Glutamatergic neuron (in vitro differentiated cells): ENCODE measurements at places on chromosomes 2 and 18.

DNA sequence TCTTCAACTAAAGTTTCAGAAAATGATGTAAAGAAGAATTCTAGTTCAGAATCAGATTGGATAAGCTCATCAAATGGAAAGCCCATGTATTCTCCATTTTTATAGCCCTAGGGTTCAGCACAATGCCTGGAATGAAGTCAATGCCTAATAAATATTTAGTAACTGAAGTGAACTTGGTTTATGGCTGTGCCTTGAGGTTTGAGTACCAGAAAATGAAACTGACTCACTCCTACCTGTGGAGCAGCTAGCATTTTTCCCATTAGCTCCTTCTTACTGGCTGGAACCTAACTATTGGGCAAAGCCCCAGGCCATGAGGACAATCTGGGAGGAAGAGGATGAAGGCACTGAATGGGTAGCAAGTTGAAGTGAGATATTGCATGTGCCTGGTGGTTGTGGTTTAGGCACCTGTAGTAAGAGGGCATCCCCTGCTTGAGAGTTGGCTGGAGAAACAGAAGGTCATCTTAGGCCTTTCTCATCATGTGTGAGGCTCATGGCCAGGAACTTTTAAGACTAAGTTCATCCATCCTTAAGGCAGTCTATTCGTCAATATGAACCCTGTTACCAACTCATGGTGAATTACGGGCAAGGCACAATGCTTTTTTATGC lies 85.0 kb upstream of the LYPD1 start:
- DNase-seq, result no peak

DNA sequence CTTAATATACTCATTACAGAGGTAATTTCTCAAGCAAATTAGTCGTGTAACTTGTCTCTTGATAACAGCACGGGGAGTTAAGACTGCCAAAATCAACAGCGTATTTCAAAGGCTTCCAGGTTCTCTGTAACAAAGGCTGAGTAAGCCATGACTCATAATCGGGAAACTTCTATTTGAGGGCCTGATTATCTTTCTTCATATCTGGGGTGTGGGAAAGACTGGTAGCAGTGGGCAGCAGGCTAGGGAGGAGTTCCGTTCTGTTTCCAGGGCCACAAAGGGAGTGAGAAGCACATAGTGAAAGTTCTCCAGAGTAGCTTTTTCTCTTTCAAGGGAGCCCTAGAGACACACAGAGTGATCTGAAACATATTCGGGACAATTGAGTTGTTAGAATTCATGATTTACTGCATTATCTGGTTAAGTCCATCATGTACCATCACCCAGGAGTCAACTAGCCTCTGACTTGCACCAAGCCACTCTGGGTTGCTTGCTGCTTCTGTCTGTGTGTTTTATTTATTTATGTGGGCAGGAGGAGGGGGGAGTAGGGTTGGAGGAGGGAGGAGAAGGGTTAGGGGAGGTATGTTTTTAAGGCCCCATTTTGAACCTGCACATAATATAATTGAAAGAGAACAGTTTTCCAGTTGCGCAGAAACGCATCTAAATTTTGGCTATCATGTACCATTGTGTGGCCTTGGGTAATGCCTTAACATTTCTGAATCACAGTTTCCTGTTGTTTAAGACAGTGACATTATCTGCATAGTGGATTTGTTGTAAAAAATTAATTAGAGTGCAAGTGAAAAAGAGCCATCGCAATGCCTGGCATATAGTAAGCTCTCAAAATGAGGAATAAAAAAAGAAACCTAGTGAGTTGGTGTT lies 80.5 kb upstream of the ITPRID2 start:
- no peak for DNase-seq

DNA sequence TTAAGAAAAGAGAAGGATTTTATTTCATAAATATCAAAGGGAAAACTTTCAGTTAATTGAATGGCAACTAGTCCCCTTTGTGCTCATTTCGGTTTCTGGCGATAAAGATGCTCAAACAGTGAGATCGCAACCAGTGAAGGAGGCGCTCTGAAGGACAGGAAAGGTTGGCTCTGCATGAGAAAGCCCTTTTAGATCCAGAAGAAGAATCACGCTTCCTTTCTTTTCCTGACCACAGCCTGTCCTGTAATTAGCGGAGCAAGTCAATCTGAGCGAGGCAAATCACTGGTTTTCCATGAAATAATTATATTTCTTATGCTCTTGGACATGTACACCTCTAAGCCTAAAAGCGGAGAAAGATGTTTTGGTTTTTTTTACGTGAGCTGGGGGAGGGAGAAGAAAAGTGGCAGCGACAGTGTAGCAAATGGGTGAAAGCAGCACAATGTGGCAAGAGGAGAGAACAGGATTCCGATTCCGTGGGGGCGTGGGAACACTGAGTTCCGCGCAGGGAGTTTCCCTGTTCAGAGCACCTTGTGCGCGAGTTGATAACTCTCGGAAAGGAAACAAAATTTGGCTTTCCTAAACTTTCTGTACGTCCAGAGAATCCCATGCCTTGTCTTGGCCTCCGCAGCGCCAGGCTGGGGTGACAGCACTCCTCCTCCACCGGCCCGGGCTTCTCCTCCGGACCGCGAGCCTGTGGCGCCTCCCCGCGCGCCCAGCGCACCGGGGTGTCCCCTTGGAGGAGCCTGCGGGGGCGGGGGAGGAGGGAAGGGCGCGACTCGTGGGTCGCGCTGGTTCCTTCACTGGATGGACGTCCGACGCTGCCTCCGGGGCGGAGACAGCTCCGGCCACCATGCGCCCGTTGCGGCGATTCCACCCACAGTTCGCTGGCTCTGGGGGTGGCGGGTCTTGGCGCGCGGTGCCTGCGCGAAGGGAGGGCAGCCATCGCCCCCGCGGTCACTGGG lies 620 bp upstream of the SLC9A2 start:
- peak; percentile 51 for DNase-seq

DNA sequence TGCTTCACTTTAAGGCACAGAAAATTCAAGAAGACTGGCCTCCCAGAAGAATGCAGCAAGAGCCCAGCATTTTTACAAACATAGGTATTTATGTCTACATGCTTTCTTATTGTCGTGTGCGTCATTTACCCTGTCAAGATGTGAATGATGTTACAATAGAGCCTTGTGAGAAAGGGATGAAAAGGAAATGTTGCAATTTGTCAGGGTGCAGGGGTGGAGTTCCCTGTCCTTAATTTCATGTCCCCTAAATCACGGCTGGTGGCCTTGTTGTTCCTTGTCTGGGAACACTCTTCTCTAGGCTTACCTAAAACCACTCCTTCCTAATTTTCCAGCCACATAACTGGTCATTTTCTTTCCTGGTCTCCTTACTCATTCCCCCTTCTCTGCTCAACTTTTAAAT lies 194.2 kb downstream of the TXNL1 start:
- DNase-seq, result no peak

DNA sequence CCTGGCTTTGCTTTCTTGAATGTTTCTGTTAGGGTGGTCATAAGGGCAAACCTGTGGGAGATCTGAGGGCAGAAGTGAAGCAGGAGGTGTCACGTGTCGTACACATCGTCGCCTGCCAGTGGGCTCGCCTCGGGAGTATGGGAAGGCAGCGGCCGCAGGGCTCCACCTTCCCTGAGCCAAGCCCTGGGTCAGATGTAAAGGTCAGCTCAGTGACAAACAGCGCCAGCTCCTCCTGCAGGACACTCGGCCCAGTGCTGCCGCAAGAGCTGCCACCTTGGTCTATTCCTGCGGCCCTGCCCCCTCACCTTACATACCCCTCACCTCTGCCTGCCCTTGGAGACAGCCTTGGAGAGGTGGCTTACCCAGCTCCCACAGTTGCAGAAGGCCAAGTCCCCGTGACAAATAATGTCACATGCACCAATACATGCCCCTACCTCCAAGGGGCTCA lies 64.2 kb downstream of the PSMG2 start:
- DNase-seq, result peak; percentile 40
